ENCODE measurements at places on chromosomes 5 and 9.

DNA sequence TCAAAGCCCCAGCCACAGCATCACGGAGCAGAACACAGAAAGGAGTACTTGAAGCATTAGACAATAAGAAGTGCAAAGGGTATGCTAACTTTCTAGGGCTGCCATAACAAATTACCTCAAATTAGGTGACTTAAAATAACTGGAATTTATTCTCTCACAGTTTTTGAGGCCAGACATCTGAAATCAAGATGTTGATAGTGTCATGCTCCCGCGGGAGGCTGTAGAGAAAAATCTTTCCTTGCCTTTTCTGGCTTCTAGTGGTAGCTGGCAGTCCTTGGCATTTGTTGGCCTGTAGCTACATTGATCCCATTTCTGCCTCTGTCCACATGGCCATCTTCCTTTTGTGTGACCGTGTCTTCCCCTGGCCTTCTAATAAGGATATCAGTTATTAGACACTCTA lies 51.9 kb upstream of the SPDL1 start:
- no peak for DNase-seq

DNA sequence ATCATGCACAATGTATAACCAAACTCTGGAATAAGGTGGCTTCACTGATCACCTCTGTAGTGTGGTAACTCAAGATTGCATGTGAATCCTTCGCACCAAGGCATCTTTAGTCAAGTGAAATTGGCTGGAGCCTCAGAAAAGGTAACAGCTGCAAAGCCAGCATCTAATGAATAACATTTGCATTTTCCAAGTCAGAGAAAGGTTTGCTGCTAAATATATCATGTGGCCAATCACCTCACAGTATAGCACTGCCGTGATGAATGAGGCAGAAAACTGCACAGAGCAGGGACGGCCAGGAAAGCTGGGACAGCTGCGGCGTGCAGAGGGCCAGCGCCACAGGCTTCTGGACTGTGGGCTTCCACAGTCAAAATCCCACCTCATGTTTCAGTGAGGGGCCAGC lies 18.5 kb downstream of the MRPS27 start:
- DNase-seq, result no peak

- DNase-seq, result no peak
Measured at GRCh38 chr9:92444841-92445240, 20.6 kb upstream of the OMD start.

DNA sequence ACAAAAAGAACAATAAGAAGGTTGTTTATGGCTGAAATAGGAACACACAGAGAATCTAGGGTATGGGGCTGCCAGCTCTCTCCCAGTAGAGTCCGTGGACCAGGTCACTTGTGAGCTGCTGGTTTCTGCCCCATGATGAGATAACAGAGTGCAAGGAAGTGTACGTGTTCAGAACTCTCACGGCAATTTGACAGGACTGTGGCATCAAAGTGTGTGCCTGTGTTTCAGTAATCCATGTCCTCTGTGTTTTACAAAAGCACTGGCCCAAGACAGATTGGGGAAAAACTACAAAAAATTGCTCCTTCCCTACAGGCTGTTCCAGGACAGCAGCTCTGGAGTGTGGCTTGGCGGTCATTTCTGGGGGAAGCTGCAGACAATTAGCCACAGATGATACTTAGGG lies 184.6 kb downstream of the AUH start:
- no peak for DNase-seq

GRCh38 chr9:35826071-35826701 lies 2.3 kb downstream of the FAM221B start:
- peak; percentile 60 for DNase-seq

DNA sequence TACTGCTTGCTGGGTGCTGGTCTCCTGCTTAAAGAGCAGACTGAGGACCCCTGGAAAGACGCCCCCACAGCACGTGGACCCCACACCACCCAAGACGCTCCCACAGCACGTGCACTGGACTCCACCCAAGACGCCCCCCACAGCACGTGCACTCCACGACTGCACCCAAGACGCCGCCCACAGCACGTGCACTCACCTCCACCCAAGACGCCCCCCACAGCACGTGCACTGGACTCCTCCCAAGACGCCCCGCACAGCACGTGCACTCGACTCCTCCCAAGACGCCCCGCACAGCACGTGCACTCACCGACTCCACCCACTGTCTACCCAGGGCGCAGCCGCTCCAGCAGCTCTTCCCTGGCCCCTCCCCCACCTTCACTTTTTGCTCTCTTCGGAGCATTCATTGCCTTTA lies 50.5 kb downstream of the EHMT1 start:
- DNase-seq, result no peak

- DNase-seq, result no peak
Measured at GRCh38 chr5:128559300-128560297, 21.6 kb upstream of the FBN2 start.

GRCh38 chr5:64575561-64575960 lies 69.7 kb downstream of the RGS7BP start:
- DNase-seq, result no peak
